ENCODE measurements at places on chromosomes 6 and 20. TPM values are rescaled to one million over a fixed set of nuclear protein-coding genes. Genes with fewer than 3 reads are reported as not detected.

GRCh38 chr20:22430154-22430745 lies 154.1 kb downstream of the FOXA2 start:
- DNase-seq = peak; percentile 68

The TRAPPC3L gene
- not detected for total RNA-seq

GRCh38 chr6:30719791-30720737 lies at the start of gene TUBB:
Gene TUBB (plus strand): TSS chr6:30720352. CDS start chr6:30720507, 155 bp downstream.
- peak; percentile 95 for DNase-seq

DNA sequence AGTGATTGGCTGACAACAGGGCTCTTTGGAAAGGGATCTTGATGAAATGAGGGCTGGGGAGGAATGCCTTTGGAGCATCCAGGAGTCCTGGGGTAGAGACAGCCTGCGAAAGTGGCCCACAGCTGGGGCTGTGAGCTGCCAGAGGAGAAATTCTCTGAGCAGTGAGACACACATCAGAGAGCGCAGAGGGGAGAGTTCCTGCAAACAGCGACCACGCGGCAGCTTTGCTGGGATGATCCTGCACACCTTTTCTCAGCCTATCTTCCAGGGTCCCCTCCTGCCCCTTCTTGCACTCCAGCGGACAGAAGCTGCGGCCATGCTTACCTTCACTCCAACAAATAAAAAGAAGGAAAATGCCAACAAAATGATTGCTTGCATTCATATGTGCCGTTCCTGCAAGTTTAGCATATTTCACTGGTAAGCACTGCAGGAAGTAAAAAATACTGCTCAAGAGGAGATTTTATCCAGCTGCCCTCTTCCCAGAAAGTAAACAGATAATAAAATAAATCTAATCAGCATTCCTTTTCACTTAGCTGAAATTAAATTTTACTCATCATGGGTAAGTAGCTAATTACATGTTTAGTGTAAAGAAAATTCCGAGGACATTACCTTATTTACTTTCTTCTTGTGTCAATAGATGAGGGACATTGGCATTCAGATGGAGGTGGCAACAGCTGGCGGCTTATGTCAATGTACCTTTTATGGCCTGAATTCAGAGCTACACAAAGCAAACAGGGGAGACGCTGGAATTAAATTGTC lies 339.9 kb upstream of the ARID1B start:
- no peak for DNase-seq

GRCh38 chr6:15387118-15387517 lies 141.2 kb downstream of the JARID2 start:
- no peak for DNase-seq

DNA sequence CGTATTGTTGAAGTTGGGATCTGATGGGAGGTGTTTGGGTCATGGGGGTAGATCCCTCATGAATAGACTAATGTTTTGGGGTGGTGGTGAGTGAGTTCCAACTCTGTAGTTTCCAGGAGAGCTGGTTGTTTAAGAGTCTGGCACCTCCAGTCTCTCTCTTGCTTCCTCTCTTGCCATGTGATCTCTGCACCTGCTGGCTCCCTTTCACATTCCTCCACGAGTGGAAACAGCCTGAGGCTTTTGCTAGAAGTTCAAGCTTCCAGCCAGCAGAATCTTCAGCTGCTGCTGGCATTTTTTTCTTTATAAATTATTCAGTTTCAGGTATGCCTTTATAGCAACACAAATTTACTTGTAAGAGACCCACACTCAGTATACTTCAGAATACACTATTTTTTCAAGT lies 1021.6 kb downstream of the EYS start:
- DNase-seq = no peak

The SIRPG gene
- not detected for total RNA-seq

The PRDM13 gene
- total RNA-seq = 0.14 TPM

DNA sequence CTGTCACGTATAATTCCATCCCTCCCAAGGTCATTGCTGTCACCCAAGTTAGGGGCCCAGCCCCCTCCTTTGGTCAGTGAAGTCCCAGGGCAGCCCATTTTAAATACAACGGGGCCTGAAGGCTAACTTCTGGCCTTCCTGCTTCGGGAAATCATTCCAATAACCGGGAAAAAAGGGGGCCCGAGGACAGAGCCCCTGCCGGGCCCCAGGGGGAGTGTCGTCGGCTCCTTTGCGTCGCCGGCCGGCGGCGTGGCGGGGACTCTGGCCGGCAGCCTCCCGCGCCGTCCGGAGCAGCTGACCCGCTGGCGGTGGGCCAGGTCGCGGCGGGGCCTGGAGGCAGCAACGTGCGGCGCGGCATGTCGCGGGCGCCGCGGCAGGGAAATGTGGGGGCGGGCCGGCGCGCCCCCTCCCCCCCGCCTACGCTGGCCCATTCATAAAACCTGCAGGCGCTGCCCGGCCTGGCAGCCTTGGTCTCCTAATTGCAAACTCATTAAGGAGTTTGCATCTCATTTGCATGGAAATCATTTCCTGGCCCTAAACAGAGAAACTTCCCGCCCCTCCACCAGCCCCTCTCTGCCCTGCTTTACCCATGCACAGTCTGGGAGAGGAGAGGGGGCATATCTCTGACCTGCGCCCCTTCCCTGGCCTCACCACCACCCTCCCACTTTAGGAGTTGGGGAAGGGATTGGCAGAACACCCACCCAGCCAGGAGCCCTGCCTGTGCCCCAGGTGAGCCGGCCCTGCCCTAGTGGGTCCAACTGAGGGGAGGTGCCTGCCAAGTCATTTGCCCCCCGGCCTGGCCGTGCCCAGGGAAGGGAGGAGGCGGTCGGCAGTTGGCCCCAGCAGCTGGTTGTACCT lies 50.7 kb downstream of the MRPL14 start:
- peak; percentile 91 for DNase-seq

The ZNF334 gene
- 9.1 TPM for total RNA-seq

DNA sequence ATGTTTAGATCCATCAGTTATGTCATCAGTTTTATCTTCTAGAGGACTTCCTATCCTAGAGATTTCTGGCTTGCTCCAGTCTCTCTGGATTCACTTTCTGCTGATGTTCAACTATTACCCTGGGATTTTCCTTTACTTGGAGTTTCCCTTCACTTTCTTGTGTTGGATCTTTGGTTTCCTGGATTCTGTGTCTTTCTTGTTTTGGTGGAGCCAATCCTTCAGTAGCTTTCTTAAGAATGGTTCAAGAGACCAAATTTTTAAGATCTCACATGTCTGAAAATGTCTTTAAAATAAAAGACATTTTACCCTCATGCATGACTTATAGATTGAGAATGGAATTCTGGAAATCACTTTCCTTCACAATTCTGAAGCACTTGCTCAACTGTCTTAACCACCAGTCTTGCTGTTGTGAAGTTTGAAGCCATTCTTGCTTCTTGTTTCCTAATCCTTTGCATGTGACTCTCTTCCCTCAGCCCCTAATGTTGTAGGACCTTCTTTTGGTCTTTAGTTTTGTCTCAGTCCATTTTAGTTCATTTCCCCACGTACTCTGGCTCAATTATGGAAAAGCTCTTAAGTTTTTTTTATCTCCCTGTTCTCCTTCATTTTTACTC lies 87.9 kb downstream of the ARID1B start:
- DNase-seq = no peak

GRCh38 chr6:116047173-116047933 lies 13.3 kb downstream of the FRK start:
- DNase-seq = no peak

DNA sequence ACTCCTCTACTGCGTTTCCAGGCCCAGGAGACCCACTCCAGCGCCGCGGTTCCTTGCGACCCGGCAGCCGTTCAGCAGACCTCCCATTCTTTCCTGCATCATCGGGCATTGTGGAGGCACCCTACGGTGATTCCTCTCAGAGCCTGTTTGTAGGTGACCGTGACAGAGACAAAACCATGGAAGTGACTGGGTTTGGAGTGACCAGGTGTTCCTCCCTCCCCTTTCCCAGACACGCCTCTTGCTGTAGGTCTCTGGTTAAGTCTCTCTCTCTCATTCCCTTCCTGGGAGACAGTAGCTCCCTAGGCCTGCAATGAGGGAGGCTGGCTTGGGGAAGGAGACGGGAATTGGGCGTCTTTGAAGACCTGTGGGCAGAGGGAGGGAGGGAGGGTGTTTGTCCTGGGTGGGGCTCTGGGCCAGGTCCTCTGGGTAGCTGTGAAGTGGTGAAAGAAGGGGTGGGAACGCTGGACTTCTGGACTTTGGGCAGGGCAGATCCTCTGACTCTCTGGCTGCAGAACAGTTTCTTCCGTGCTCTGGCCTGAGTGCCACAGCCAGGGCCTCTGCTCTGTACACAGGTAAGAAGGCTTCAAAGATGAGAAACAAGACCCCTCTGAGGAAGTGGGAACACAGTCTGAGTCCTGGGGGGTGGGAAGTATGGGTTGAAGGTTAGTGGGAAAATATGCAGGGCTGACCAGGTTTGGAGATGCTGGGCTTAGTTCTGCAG lies 763 bp downstream of the KLC4 start:
- DNase-seq = peak; percentile 82

The BMP2 gene
- total RNA-seq = 13.0 TPM

GRCh38 chr6:111975466-111975865 lies 78.4 kb upstream of the CCN6 start:
- no peak for DNase-seq

GRCh38 chr20:41232973-41233926 lies 84.3 kb downstream of the ZHX3 start:
- no peak for DNase-seq

- DNase-seq = peak; percentile 82
Observed at GRCh38 chr20:19212469-19212815, at the start of gene SLC24A3. Gene SLC24A3 (plus strand): TSS chr20:19212642.

The MEP1A gene
- total RNA-seq = not detected

The OOEP gene
- total RNA-seq = not detected

The TRIM10 gene
- not detected for total RNA-seq

The WFDC10B gene
- total RNA-seq = 0.52 TPM

- DNase-seq = peak; percentile 52
Observed at GRCh38 chr6:168885196-168885595, 368.4 kb downstream of the THBS2 start.

The NKAIN4 gene
- 3.0 TPM for total RNA-seq

GRCh38 chr6:15391500-15391899 lies 145.6 kb downstream of the JARID2 start:
- no peak for DNase-seq

The ASIP gene
- total RNA-seq = not detected

GRCh38 chr20:40414843-40415615 lies 274.0 kb downstream of the MAFB start:
- DNase-seq = no peak

DNA sequence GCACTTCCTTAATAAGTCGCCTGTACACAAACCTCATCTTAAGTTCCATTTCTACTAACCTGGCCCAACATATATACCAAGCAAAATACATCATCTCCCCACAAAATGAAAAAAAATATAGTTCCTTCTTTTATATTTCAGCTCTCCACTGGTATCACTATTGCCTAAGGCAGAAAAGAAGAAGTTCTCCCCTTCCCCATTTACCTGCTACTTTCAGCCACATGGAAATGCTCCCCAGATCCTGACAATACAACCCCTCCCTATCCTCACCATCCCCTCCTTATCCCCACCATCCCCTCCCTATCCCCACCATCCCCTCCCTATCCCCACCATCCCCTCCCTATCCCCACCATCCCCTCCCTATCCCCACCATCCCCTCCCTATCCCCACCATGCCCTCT lies 175.7 kb downstream of the LINC00237 start:
- no peak for DNase-seq

DNA sequence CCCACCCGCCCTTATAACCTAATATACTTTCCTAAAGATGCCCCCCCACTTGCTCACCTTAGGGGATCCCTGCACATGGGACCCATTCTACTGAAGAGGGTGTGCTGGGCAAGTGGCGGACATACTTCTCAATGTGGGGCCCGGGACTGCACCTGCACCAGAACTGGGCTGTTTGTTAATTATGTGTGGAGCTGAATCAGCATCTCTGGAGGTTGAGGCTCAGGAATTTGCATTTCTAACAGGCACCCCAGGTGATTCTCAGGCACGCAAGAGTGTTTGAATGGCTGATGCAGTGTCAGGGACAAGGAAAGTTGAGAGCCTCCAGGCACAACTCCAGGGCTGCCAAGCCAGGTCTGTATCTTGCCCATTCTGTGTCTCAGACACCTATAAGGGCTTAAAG lies 8.9 kb upstream of the PTPRT start:
- peak; percentile 71 for DNase-seq

- DNase-seq = no peak
Observed at GRCh38 chr6:85484948-85485347, 35.1 kb downstream of the NT5E start.

The PERP gene
- 28.5 TPM for total RNA-seq

GRCh38 chr6:169082093-169082492 lies 171.6 kb downstream of the THBS2 start:
- no peak for DNase-seq

GRCh38 chr6:11975353-11975977 lies 36.6 kb upstream of the HIVEP1 start:
- no peak for DNase-seq

The ARMH2 gene
- total RNA-seq = not detected

DNA sequence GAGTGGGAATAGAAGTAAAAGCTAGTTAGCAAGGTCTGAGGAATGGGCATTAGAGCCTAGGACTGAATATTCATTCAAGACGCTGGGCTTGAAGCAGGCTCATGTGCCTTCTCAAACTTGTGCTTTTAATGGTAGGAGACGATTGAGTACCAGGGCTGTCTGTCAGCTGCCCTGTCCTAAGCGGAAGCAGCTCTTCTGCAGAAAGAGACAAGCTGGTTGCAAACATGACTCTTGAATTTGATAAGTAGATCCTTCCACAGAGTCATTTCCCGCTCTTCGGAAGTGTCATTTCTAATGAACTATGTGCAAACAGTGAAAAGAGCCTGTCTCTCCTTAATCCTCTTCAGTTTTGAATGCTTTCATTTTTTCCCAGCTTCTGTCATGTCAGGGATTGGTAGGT lies 176.4 kb downstream of the TFAP2B start:
- no peak for DNase-seq

GRCh38 chr6:157868835-157869234 lies 45.8 kb downstream of the SNX9 start:
- no peak for DNase-seq

- no peak for DNase-seq
Observed at GRCh38 chr6:6386010-6386409, 65.5 kb upstream of the F13A1 start.

GRCh38 chr20:654417-654750 lies 1.4 kb upstream of the SRXN1 start:
- no peak for DNase-seq

- DNase-seq = no peak
Observed at GRCh38 chr6:38429546-38429945, 210.2 kb downstream of the BTBD9 start.

GRCh38 chr6:139914910-139915309 lies 540.5 kb upstream of the CITED2 start:
- DNase-seq = no peak

The PRL gene
- not detected for total RNA-seq

DNA sequence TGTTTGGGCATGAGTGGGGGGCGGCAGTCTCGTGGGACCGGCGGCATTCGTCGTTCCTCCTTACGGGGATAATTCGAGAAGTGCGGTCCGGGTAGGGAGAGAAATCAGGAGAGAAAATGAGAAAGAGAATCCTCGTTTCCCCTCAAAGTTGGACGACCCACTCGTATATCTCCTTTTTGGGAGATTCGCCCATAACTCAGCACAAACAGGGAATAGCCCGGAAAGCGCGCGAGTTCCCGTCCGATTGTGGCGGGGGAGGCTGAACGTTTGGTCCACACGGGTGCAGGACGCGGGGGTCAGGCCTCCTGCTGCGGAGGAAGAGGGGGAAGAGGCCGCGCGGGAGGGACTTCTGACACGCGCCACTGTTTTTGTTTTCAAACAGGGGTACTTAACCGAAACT lies 42.4 kb downstream of the POPDC3 start:
- DNase-seq = no peak

- DNase-seq = peak; percentile 13
Observed at GRCh38 chr20:44704551-44704971, 10.6 kb upstream of the CCN5 start.

Measured in H7 (cell line).